Kidney tubule cell (primary cell): ENCODE measurements at places on chromosomes 2 and 18.
A peak's percentile ranks its signal among the peaks of the same experiment; 100 is the strongest.

DNA sequence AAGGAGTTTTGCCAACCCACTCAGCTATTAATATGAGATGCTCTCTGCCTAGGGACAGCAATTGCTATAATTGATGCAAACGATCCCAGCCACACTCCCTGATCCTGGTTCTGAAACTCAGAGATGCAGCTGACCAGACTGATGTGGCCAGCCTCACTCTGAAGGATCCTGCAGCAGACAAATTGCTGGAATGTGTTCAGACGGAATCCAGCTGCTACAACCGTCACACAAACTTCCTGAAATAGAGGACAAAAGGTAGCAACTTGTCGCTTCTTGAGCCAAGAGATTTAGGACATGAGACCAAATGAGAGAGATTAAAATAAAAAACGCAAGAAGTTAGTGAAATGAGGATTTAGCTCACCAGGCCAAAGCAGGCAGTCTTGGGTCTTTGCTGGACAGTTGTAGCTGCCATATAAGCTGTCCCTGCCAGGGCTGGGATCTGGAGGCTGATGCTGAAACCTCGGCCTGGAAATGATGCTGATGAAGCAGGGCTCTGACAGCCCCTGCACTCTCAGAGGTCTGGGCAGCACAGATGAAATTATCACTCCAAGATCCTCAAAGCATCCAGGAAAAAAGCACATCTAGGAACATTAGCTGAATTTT lies 8.3 kb upstream of the YWHAQ start:
- no peak for DNase-seq

GRCh38 chr18:36303211-36303844 lies 5.8 kb downstream of the FHOD3 start:
- DNase-seq: peak; percentile 20

GRCh38 chr18:78906066-78906465 lies 73.6 kb upstream of the SALL3 start:
- no peak for DNase-seq

DNA sequence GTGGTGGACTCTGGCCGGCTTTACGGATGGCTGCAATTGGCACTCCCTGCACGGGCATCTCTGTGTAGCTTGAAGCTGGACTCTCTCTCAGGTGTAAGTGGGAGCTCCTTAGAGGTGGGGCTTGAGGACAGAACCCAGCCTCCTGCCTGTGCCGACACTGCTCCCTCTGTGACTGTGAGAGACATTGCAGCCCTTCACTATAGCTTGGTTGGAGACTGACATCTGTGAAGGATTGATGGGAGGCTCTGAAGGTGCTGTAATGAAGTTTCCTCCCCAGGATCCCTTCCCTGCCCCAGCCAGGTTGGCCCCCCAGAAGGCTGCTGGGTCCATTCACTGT lies 166.7 kb downstream of the SH3RF3 start:
- no peak for DNase-seq

DNA sequence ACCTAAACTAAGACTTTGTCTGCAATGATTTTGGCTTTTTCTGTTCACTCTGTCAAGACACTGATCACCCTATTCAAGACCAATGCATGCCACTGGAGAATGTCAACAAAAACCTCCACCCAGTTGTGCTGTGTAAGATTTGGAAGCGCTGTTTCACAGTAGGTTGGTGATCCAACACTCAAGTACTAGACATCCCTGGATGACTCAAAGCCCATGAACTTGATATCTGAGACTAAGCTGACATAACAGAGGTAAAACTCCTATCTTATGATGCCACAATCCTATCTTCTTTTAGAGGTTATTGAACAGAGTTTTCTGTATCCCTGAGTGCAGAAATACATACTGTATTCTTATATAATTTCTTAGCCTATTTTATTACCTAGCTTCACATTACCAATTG lies 251.3 kb upstream of the ETAA1 start:
- DNase-seq: peak; percentile 33

DNA sequence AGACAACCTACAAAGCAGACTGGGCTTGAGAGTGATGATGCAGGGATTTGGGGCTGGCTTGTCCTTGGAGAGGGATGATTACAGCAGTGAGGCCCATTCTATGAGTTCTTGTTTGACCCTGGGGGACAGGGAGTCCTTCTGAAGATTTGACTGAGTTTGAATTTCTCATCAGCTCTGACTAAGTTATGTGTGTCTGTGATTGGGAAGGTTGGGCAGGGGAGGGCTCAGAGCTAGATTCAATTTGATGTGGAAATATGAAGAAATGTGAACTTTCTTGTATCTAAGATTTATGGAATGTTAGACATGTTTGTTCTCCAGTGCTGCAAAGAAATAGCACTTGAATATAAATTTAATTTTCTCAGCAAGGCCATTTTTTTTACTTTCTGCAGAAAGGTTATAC lies 19.9 kb upstream of the IL1R2 start:
- no peak for DNase-seq

GRCh38 chr2:229296016-229296415 lies 24.9 kb upstream of the PID1 start:
- DNase-seq: no peak

DNA sequence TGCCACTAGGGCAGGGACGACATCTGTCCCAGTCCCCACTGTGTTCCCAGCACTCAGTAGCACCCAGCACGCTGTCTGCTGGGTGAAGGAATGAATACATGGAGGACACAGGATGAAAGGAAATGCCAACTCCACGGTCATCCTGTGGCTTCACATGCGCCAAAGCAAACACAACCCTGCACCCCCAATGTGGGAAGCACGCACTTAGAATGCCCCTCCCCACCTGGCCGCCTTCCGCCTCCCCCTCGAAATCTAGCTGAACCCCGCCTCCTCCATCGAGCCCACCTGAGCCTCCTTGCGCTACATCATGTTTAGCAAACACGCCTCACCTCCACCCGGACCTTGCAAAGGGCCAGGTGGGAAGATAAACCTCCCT lies 33.9 kb downstream of the ADCY3 start:
- DNase-seq: no peak

GRCh38 chr2:65430603-65431420 lies 1.6 kb downstream of the SPRED2 start:
- peak; percentile 71 for DNase-seq

- DNase-seq: peak; percentile 6
Measured at GRCh38 chr2:23373666-23374065, 11.3 kb upstream of the KLHL29 start.

- peak; percentile 72 for DNase-seq
Measured at GRCh38 chr2:9914384-9915065, 37.0 kb upstream of the GRHL1 start.

DNA sequence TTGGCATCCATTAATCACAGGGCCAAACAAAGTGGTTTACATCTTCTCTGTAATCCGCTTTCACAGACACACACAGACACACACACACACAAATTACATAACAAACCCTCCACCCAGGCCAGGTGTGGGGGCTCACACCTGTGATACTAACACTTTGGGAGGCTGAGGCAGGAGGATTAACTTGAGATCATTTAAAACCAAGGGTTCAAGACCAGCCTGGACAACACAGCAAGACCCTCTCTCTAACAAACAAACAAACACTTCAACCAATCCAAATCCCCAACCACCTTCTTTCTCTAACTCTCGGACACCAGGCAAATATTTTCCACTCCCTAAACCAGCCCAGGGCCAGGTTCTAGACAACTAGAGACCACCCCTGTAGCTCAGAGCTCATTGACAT lies 79.5 kb upstream of the XPO1 start:
- no peak for DNase-seq

DNA sequence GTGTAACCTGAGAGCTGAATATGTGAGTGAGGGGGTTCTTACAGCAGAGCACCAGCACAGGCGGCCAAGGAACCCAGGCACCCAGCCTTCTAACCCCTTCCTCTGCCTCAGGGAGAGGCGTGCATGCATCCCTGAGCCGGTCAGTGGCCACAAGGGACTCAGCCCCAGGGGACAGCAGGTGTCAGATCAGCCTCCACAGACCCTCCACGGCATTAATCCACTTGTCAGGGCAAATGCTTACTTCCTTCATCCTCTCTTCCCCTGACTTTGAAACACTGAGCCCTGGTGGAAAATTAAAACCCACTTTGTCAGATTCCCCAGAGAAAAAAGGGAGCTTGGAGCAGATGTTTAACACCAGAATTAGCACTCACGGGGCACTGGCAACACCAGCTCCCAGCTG lies 60.5 kb upstream of the SMAD2 start:
- no peak for DNase-seq

DNA sequence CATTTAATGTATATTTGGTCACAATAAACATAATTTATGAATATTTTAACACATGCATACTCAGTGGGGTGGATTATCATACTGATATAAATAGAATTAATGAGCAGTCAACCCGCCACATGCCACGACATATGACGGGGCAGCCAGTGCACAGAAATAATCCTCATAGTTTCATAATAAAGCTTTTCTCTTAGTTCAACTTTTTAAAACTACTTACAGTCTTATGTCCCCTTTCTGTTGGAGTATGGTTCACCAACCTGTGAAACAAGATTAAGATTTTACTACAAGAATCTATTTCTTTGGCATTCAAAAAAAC lies 75.6 kb upstream of the ETAA1 start:
- no peak for DNase-seq

DNA sequence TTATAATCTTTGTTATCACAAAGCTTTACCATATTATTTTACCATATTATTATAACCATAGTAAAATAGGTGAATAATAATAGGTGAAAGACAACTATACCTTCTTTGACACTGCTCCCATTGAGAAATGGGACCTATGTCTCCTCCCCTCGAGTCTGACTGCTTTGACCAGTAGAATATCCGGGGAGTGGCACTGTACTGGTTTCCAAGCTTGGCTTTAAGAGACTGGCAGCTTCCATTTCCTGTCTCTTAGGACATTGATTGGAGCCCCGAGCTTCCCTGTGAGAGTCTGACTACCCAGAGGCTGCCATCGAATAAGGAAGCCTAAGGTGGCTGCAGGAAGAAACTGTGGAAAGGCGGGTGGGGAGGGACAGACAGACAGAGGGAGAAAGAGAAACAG lies 40.1 kb upstream of the PLEKHM3 start:
- DNase-seq: no peak

DNA sequence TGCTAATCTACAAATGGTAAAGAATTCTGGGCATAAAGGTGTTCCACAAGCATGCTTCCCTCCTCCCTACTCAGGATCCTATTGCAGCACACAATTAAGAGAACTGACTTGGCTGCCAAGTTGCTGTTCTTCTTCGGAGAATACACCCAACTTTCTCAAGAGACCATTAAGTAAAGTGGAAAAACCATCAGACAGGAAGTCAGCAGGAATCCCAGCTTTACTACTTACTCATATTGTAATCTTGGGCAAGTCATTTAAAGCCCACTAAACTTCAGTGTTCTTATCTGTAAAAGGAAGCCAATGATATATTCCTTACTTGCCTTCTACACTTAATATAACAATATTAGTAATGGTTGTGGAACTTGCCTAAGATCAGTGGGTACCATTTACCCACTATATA lies 37.8 kb downstream of the PSTPIP2 start:
- no peak for DNase-seq

GRCh38 chr2:212536817-212537725 lies 1.5 kb downstream of the ERBB4 start:
- DNase-seq: peak; percentile 37

GRCh38 chr18:40019797-40020392 lies 1935.1 kb upstream of the PIK3C3 start:
- no peak for DNase-seq

DNA sequence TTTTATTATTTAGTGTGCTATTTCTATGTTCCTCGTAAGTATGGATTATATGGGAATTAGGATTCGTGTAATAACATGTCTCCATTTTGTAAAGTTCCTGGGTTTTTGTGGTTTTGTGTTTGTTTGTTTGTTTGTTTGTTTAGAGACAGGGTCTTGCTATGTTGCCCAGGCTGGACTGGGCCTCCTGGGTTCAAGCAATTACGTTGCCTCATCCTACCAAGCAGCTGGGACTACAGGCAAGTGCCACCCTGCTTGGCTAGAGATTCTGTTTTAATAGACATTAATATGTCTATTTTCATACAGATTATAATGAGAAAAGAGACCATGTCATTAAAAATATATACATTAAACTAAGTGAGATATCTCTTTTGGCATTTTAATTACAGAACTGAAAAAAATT lies 35.2 kb upstream of the OTX1 start:
- DNase-seq: no peak

- no peak for DNase-seq
Measured at GRCh38 chr18:13237641-13238040, 19.1 kb downstream of the LDLRAD4 start.

- DNase-seq: no peak
Measured at GRCh38 chr18:34880882-34881834, 160.1 kb upstream of the MAPRE2 start.

DNA sequence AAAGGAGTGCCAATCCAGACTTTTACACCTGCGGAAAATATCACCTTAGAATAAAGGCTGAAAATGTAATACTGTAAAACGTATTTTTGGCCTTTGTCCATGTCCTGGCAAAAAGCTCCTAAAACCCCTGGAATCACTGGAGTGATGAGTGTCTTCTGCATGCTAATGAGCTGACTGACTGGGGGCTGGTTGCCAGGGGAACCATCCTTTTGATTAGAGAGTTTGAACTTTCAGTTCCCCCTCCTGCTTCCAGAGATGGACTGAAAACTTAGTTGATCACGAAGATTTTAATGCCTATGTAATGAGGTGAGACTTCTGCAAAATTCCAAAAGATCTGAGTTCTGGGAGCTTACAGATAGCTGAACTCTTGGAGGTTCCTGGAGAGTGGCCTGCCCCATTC lies 20.5 kb downstream of the PUM2 start:
- no peak for DNase-seq

GRCh38 chr18:70019991-70020390 lies 72.3 kb upstream of the CD226 start:
- DNase-seq: no peak

DNA sequence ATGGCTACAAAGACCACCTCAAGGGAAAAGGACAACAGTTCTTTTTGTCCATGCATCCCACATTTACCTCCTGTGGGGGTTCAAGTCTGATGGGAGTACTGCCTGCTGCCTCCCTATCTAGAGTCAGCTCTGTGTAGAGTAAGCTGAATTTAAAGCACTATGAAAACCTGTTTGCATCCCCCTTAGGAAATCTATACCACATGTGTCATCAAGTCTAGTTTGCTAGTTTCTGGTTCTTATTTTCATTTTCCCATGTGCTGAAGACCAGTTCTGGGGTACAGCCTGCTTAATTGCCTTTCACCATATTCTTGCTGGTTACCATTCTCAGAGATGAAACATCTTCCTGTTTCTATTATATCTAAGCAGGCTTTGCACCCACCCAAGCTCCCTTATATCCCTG lies 470.3 kb downstream of the MBD2 start:
- DNase-seq: no peak

DNA sequence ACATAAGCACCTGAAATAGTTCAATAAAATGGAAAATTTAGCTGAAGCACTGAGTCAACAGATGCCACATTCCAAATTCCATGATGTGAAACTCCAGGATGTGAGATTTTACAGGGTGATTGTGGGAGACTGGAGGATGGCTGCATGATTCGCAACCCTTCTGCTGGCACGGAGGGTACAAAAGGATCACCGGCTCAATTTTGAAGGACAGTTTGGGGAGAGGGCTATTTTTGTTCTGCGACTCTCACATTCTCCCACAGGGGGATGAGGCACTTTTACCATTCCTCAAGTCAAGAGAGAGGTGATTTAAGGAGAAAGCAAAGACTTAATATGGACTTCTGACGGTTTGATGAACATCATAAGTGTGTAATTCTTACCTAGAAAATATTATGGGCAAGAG lies 138.1 kb upstream of the CWC22 start:
- DNase-seq: no peak
